Activated T-cell treated with anti-CD3 and anti-CD28 coated beads, Interleukin-2, amount 50 U/mL, for 72 hours (primary cell): ENCODE measurements at places on chromosomes 13 and 19. TPM values are rescaled to one million over a fixed set of nuclear protein-coding genes. Genes with fewer than 3 reads are reported as not detected.
A peak's percentile ranks its signal among the peaks of the same experiment; 100 is the strongest.

DNA sequence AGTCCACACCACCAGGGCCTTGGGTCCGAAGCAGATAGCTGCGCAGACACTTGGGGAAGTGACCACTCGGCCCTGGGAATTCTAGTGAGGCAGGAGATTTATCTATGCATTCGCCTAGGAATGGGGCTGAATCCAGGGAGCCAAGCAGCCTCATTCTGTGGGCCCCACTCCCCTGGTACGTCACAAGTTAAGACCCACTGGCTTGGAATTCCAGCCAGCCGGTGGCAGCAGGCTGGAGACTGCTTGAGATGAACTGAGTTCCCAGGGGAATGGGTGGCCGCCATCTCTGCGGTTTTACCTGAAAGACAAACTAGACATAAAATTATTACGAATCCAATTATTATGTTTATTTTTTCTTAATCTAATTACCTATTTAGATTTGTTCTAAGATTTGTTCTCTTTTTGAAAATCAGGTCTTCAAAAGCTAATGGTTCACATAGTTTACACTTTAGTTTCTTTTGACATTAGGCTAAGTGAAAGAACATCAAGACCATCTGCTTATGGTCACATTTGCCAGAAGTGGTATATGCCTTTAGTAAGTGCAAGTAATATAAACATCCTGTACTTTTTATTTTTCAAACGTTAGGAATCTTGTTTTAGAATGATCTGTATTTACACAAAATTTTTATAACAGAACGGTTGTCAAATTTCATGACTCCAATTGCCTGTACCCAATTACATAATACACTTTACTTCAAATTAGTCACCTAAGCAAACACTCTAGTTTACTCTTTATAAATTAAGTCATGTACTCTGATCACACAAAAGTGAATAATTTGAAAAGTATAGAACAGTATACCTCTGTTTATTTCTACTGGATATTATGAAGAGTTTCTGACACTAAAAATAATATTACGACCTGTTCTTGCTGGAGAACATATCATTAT is 74.4 kb downstream of the SLITRK6 start:
- H3K27me3 ChIP-seq, result no peaks in the 10 kb centered on the region
- H3K27ac ChIP-seq, result no peak overlapping the region
- H3K36me3 ChIP-seq, result no peaks in the 10 kb centered on the region

DNA sequence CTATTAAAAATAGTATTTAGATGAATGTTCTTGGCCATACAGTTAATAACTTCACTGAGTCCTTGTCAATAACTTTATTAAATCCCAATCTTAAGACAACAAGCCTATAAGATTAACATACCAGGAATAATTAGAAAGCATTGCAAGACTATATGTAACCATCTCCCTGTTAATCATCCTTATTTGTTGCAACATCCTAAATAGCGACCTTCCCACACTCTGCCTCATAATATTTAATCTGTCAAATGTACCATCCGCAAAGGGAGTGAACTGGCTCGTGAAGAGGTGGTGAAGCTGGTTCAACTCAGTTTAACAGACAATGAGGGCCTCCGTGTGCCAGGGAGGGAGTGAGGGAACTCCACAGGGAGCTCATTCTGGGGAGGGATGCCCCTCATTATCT is 33.9 kb downstream of the KL start:
- no peaks in the 10 kb centered on the region for H3K27me3 ChIP-seq
- no peak overlapping the region for H3K4me3 ChIP-seq
- no peaks in the 10 kb centered on the region for H3K36me3 ChIP-seq
- no peak overlapping the region for H3K27ac ChIP-seq

DNA sequence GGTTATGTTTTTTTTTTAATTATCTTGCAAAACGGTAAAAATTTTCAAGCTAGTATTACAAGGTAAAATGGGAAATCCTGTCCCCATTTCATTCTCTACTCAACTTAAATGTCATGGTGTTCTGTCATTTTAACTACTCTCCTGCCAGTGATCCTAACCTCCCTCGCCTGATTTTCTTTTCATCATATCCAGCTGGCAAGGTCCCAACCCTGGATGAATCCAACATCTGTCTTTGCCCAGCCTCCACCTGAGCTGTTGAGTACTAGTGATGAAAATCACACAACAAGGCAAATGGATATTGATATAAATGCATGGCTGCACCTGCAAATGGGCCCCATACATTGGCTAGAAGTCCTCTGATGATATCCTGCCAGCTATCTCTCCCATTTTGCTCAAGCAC is 6.9 kb upstream of the CDK8 start:
- no peaks in the 10 kb centered on the region for H3K36me3 ChIP-seq
- H3K4me3 ChIP-seq, result no peak overlapping the region
- no peak for DNase-seq
- H3K27ac ChIP-seq, result no peak overlapping the region
- no peaks in the 10 kb centered on the region for H3K4me1 ChIP-seq

DNA sequence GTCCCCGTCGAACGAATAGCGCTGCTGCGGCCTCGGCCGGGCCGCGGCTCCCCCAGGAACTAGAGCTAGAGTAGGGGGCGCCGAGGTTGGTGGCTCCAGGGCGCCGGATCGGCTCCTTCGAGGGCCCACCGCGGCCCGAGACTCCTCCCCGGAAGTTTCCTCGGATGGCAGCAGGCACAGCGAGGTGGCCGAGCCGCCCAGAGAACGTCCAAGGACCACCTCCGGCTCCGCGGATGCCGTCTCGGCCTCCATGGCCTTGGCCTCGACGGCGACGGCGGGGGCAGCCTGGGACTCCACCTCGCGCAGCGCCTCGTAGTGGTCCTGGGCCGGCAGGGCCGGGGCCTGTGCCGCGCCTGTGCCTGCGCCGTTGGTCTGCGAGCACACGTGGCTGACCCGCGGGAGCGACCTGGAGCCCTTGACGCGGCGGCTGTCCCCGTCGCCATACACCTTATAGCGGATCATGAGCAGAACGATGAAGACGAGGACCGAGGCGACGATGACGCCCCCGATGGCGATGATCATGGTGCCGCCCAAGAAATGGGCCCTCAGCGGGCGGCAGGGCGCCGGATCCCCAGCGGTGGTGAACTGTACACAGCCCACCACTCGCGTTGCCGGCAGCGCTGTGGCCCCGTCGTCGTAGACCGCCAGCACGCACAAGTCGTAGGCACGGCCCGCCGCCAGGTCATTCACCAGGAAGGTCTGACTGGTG is 11.8 kb downstream of the IFNL1 start:
- H3K4me1 ChIP-seq, result peaks cover 6% of the 10 kb centered on the region
- H3K27me3 ChIP-seq, result no peaks in the 10 kb centered on the region
- H3K36me3 ChIP-seq, result peaks cover 6% of the 10 kb centered on the region
- H3K4me3 ChIP-seq, result no peak overlapping the region
- DNase-seq, result no peak
- no peak overlapping the region for H3K27ac ChIP-seq

- H3K27ac ChIP-seq, result peak overlapping the region; percentile 33
- peak; percentile 75 for DNase-seq
- H3K27me3 ChIP-seq, result no peaks in the 10 kb centered on the region
- H3K4me3 ChIP-seq, result peak overlapping the region; percentile 91
- H3K36me3 ChIP-seq, result no peaks in the 10 kb centered on the region
These were observed 11.6 kb upstream of the ASF1B start for GRCh38 chr19:14147797-14148605.

DNA sequence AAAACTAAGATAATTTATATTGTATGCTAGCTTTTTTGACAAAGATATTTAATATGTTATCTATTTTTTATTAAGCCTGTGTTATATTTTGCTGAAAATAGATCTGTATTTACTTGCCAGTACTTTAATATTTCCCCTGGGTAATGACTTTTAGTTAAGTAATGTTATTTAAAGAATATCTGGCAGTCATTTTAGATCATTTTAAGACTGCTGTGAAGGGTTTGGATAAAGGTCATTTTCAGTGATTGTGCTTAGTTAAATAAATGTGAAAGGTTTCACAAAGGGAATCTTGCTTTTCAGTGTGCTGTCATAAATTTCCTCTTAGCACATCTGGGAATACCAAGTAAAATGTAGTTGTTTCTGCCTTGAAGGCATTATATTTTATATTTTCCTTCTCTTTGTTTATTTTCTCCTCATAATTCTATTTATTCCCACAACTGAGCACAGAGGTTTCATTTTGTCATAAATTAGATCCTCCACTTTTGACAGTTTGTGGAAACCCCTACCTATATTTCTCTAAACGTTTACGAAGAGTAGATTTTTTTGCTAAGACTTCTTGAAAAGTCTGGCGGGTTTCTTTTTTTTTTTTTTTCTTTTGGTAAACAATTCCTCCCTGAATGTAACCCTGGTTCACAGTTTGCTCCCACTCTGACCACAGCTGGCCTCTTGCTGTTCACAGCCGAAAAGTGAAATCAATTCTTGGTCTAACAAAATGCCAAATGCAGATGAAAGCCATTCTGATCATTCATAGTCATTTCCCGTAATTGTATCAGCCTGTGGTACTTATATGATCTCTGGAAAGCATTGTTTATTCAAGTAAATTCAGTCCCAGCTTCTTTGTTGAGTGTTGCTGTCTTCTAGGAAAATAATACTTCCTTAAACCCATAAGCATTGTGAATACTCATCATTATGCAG is 87.8 kb downstream of the MAB21L1 start:
- no peak overlapping the region for H3K4me3 ChIP-seq
- no peak for DNase-seq
- no peaks in the 10 kb centered on the region for H3K27me3 ChIP-seq
- no peaks in the 10 kb centered on the region for H3K4me1 ChIP-seq

DNA sequence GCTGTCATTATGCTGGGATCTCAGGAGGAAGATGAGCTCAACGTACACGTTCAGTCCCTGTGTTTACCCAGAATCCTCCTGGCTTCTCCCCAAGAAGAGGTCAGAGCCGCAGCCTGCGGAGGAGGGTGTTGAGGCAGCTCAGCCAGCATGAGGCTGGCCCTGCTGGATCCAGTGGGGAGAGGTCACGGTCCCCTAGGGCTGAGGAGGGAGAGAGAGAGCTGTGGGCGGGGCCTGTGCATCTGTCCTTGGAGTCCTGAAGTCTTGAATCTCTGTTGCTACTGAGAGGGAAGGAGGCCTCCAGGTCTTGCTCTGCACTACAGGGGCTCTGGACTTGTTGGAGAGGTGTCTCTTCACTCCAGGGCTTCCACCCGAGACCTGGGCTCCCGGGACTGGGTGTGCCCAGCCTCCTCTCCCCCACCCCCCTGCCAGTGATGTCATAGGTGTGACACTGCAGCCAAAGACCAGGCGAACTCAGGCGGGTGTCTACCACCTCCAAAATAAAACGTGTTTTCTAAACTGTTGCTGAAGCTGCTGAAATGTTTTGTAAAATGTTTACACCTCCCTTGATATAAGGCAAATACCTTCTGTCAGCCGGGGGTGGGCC is 77.9 kb upstream of the KCTD15 start:
- no peak overlapping the region for H3K4me3 ChIP-seq
- no peak for DNase-seq
- H3K27me3 ChIP-seq, result peaks cover 13% of the 10 kb centered on the region
- H3K36me3 ChIP-seq, result no peaks in the 10 kb centered on the region
- no peak overlapping the region for H3K27ac ChIP-seq

DNA sequence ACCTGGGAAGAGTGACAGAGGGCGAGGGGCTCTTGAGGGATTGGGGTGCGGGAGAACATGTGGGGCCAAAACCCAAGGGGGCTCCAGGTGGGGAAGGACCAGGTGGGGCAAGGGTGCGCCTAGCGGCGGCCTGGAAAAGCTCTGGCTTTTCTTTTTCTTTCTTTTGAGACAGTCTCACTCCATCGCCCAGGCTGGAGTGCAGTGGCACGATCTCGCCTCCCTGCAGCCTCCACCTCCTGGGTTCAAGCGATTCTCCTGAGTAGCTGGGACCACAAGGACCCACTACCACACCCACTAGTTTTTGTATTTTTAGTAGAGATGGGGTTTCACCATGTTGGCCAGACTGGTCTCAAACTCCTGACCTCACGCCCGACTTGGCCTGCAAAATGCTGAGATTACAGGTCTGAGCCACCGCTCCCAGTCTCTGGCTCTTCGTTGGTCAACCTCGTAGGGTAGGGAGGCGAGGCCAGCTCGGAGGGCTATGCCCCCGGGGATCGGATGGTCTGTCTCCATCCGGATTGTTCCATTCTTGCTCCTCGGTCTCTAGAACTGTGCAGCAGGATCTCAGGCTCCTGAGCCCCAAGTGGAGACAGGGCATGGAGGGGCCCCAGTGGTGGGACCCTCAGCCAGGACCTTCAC is 3.7 kb downstream of the GADD45B start:
- peak overlapping the region; percentile 52 for H3K27ac ChIP-seq
- peak overlapping the region; percentile 97 for H3K4me3 ChIP-seq
- no peak for DNase-seq
- H3K27me3 ChIP-seq, result no peaks in the 10 kb centered on the region

The KLK10 gene
- not detected for total RNA-seq

The B3GNT8 gene
- not detected for total RNA-seq

The URAD gene
- not detected for total RNA-seq

The DLL3 gene
- total RNA-seq, result 1.1 TPM

GRCh38 chr13:87244256-87244890 is 426.8 kb upstream of the SLITRK5 start:
- H3K36me3 ChIP-seq, result no peaks in the 10 kb centered on the region
- H3K4me1 ChIP-seq, result no peaks in the 10 kb centered on the region
- DNase-seq, result no peak
- no peak overlapping the region for H3K27ac ChIP-seq
- H3K27me3 ChIP-seq, result no peaks in the 10 kb centered on the region

The SLITRK5 gene
- not detected for total RNA-seq

The GAMT gene
- total RNA-seq, result 17.7 TPM

DNA sequence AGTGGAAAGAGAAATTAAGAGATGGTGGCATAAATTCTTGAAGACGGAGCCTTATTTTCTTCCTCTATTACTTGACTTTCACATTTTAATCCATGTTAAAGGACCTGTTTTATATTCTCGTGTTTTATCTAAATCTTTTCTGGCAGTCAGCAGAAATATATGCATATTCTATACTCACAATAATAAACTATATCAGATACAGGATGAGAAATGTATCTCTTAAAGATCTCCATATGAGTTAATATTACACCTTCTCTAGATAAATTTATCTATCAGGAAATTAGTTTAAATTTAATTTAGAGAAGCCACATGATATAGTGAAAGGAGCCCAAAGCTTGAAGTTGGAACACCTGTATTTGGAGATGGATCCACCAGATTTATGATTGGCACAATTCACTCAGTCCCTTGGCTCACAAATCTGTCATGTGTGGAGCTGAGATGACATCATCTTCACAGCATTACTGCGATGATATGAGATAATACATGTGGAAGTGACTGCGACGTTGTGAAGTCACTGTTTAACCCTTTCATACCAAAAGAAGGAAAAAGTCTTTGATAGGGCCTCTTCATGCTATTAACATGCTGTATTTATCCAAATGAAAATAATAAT is 216.4 kb downstream of the FGF14 start:
- no peak overlapping the region for H3K4me3 ChIP-seq
- H3K4me1 ChIP-seq, result no peaks in the 10 kb centered on the region
- DNase-seq, result no peak
- no peak overlapping the region for H3K27ac ChIP-seq
- H3K27me3 ChIP-seq, result no peaks in the 10 kb centered on the region
- no peaks in the 10 kb centered on the region for H3K36me3 ChIP-seq

- no peaks in the 10 kb centered on the region for H3K36me3 ChIP-seq
- no peaks in the 10 kb centered on the region for H3K27me3 ChIP-seq
- no peak overlapping the region for H3K4me3 ChIP-seq
- peaks cover 14% of the 10 kb centered on the region for H3K4me1 ChIP-seq
These were observed 103.9 kb downstream of the GGACT start for GRCh38 chr13:100484702-100485101.

GRCh38 chr19:42246143-42246921 is 3.9 kb upstream of the GSK3A start:
- H3K27me3 ChIP-seq, result no peaks in the 10 kb centered on the region
- no peaks in the 10 kb centered on the region for H3K36me3 ChIP-seq
- H3K4me3 ChIP-seq, result no peak overlapping the region
- peak overlapping the region; percentile 7 for H3K27ac ChIP-seq
- H3K4me1 ChIP-seq, result peaks cover 51% of the 10 kb centered on the region
